ENCODE measurements at places on chromosomes 3 and 15. TPM values are rescaled to one million over a fixed set of nuclear protein-coding genes. Genes with fewer than 3 reads are reported as not detected.

DNA sequence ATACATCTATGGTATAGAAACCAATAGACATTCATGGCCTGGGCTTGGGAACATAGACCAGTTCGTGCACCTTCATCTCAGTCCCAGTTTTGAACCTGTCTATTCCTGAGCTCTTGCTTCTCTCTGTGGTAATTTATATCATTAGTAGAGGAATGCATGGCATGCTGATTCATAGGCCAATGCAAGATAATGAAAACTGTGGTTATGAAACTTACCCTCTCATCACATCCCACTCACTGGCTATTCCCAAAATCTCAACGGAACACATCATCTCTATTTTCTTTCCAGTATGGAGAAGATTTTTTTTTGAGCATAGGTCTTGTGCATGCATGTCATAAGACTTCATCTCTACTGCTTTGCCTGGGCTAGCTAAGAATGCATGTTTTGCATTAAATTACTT, 18.7 kb upstream of the P2RY12 start:
- DNase-seq, result no peak

- no peak for DNase-seq
Observed at GRCh38 chr3:72810659-72811434, 37.4 kb downstream of the SHQ1 start.

DNA sequence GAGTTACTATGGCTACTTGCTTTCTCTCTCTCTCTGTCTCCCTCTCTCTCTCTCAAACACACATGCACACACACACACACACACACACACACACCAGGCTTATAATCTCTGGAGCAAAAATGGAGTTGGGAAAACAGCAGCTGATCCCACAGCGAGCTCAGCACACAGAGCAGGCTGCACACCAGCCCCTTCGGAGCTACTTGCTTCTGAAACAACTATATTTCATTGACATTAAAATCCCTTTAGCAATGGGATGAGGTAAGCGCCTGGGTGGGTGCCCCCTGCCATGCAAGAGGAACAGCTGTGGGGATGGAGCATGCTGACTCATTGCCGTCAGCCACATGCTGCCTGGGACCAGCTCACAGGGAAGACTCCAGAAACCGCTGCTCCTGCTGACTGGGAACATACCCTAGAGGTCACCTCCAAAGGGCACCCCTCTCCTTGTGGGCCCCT, 45.7 kb downstream of the B3GNT5 start:
- no peak for DNase-seq

DNA sequence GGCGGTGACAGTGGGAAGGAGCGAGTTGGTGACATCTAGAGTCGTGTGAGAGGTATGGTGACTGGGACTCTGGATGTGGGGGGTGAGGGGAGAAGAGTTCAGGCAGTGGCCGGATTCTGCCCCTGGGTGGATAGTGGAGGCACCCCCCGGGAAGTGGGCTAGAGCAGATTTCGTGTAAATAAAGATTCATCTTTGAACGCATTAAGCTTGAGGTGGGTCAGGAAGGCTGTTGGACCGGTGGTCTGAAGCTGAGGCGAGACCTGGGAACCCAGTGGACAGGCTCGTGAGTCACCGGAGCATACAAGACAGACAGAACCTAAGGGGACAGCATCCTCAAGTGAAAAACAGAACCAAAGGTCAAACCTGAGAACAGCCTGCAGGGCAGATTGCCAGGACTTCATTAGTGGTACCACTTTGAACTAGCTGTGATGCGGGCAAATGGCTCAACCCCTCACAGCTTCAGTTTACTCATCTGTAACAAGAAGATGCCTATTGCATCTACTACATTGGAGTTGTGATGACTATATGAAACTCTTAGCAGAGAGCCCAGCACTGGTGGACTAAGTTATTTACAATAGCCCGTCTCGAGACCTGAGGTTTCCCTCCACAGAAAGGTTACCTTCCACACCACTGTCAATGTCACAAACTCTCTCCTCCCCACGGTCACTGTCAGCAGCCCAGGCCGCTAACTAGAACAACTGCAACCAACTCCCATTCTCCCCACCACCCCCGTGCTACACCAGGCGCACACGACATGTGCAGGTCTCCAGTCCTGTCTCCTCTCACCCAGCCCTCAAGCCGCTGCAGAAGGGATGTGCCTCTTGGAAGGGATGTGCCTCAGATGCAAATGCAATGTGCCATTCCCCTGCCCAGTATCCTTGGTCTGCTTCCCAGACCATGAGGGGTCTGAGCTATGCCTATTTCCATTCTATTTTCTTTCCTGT, 901 bp upstream of the CLN6 start:
- DNase-seq, result no peak

GRCh38 chr3:71964170-71964569, 179.2 kb upstream of the PROK2 start:
- no peak for DNase-seq

GRCh38 chr3:81743096-81744025, 18.1 kb downstream of the GBE1 start:
- DNase-seq, result no peak

MAP6D1 gene
- polyA plus RNA-seq, result 1.5 TPM

DNA sequence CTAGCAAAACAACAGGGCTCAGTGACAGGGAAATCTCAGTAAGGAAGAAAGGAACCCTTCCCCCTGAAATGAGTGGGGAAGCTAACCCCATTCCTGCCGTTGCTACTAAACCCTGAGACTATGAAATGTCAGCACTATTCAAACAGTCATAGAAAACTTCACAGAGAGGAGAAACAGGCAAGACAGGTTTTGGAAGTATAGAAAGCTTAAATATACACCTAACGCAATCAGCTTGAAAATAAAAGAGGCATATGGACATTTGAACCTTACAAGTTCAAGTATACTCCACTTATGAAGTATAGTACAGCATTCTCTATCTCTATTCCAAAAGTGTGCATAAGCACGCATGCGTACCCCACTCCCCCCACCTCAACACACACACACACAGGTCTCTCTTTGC, 17.6 kb upstream of the FRMD4B start:
- no peak for DNase-seq

GRCh38 chr3:17972959-17973906, 230.8 kb upstream of the TBC1D5 start:
- DNase-seq, result no peak
